ENCODE measurements at places on chromosomes 7 and 10. TPM values are rescaled to one million over a fixed set of nuclear protein-coding genes. Genes with fewer than 3 reads are reported as not detected.

The BMPER gene
- total RNA-seq, result 2.5 TPM

DNA sequence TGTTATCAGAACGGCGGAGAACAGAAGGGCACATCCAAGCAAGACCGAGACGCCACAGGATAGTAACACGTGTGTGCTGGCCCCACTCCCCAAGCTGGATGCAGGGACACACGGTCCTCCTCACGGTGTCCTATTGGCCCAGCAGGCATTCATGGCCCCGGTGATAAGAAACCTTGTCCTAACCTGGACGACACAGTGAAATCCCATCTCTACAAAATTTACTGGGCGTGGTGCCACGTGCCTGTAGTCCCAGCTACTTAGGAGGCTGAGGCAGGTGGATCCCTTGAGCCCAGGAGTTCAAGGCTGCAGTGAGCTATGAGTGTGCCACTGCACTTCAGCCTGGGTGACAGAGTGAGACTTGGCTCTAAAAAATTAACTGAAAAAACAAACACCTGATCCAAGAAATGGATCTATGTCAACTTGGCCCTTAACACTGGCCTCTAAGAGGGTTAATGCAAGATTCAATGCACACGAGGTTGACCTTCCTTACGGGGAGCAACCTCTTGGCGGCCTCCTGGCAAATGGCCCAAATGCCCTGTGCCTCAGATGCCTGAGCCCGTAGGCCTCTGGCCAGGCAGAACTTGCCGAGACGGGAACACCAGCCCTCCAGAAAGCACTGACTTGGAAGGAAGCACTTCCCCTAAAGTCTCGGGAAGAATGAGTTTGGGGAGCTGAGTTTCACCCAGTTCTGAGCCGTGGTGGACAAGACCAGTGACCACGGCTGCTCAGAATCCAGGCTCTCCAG is 72.3 kb downstream of the ZRANB1 start:
- DNase-seq, result no peak

DNA sequence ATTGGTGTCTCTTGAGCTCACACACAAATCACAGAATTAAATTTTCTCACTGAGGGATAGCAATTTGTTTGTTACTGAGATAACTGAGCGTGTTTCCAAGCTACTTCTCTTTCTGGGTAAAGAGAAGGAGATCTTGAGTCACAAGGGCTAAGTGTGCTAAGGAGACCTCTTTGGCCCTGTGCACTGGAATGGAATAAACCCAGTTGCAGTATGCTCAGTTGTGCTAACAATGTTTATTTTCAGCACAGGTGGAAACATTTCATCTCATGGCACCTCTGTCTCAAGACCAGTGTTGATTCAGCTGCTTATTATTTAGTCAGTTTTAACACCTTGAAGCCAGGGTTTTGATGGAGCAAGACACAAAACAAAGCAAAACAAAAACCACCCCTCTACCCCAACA is 22.5 kb upstream of the UBE2H start:
- DNase-seq, result no peak

GRCh38 chr10:110344622-110345021 is 39.9 kb upstream of the SMNDC1 start:
- DNase-seq, result no peak

The OPALIN gene
- not detected for total RNA-seq

DNA sequence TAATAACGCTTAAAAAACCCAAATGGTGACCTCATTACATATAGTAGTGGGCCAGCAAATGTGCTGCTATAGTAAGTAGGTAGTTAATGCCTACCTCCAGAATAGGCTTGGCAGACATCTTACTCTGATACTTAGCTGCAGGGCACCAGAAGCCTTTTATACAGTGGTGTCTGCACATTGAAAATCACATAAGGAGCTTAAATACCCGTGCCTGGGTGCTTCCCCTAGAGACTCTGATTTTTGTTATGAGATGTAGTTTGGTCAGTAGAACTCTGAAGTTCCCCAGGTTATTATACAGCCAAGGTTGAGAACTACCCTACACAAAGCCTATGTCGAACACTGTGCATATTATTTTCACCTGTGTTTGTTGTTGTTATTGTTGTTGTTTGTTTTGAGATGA is 47.2 kb downstream of the ANKIB1 start:
- DNase-seq, result no peak

GRCh38 chr7:133124974-133125373 is 43.1 kb upstream of the CHCHD3 start:
- no peak for DNase-seq

DNA sequence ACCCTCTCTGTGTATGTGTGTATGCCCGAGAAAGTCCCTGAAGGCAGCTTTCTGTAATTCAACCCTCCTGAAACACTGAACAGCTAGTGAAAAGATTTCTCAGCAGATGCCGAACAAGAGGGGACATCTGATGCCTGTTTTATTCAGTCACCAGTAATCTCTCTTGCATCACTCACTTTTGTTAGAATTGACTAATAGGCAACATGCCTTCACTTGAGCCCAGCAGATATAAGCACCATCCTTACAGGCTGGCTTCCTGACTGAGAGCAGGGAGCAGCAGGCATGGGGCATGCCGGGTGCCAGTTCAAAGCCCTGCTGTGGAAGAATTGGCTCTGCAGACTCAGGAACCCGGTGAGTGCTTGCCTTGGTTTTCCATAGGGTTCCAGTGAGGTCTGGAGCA is at the start of gene ABCA13:
TSS of gene ABCA13 (plus strand) at position 257 of the 400 bp plus-strand sequence. CDS start at position 283, 26 bp downstream.
- no peak for DNase-seq

DNA sequence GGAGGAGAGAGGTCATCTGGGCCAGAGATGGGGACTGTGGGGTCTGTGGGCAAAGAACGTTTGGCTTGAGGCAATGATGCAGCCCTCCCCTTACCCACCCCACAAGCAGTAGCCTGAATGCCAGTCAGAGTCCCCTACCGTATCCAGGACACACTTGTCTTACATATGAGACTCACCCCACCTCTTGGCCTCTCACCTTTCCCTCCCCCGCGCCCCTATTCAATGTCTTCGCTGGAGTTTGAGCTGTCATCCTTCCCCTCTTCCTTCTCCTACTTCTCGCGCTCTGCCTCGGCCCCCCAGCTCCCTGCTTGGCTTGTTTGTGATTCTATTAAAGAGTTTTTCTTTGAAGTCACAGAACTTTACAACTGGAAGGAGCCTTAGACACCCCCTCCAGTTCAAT is 8.9 kb downstream of the PRRT4 start:
- DNase-seq, result no peak

DNA sequence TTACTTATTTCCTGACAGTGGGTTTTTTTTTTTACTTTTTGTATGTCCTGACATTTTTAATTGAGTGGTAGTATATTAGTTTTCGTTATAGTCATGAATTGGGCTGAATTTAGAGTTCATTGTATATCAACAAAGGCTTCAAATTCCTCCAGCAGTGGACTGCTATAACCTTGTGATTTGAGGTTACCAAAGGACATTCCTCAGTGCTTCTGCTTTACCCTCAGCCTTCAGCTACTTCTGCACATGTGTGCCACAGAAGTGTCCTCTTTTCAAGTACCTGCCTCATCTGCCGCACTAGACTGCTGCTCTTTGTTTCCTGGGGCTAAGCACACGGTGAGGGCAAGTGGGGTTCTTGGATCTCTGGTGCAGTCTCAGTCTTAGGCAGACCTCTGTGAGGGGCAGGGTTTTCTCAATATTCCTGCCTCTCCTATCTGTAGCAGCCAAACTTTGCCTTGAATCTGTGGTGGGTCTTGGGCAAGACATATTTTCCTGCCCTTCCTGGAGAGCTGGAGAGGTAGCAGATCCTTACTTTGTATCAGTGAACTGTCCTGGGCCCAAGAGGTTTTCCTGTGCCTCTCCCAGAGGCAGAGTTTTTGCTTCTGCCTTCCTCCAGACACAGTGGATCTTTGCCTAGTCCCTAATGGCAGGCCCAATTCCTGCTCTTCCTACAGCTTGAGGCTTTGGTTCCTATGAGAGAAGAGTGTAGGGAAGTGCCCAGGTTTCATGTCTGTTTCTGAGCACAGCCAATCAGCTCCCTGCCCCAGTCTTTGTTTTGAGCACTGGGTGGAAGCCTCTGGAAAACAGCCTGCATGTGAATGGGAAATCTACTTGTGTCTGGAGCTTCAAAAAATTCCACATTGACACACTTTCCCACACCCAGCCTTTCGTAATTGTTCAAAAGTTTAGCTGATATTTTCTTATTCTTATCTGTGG is 39.0 kb upstream of the STRIP2 start:
- DNase-seq, result no peak

The PRSS1 gene
- not detected for total RNA-seq

The OR6B1 gene
- total RNA-seq, result not detected
